ENCODE measurements at places on chromosomes 16 and 17. TPM values are rescaled to one million over a fixed set of nuclear protein-coding genes. Genes with fewer than 3 reads are reported as not detected.

The HLF gene
- 0.32 TPM for total RNA-seq

The ADAD2 gene
- total RNA-seq: not detected

The ZNF19 gene
- 9.3 TPM for total RNA-seq

DNA sequence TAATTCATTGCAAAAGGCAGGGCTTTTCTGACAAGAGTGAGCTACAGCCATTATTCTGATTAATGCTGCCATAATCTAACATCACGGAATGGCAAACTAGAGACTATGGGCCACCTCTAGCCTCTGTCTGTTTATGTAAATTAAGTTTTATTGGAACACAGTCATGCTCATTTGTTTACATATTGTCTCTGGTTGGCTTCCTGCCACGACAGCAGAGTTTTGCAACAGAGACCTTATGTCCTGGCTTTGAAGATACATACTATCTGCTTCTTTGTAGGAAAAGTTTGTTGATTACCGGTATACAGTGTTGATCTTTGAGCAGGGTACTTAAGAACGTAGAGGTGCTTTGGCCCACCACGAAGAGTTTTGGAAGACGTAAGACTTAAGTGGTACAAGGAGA lies 715.9 kb upstream of the RBFOX1 start:
- no peak overlapping the region for H3K27ac ChIP-seq
- no peak for DNase-seq
- H3K36me3 ChIP-seq: peaks cover 10% of the 10 kb centered on the region
- H3K4me1 ChIP-seq: no peaks in the 10 kb centered on the region
- peaks cover 2% of the 10 kb centered on the region for H3K27me3 ChIP-seq
- H3K4me3 ChIP-seq: no peak overlapping the region

- no peak for DNase-seq
- H3K27me3 ChIP-seq: peaks cover 2% of the 10 kb centered on the region
- no peaks in the 10 kb centered on the region for H3K36me3 ChIP-seq
- no peak overlapping the region for H3K27ac ChIP-seq
These were observed 79.6 kb upstream of the ATP2A3 start for GRCh38 chr17:4043862-4044261.

DNA sequence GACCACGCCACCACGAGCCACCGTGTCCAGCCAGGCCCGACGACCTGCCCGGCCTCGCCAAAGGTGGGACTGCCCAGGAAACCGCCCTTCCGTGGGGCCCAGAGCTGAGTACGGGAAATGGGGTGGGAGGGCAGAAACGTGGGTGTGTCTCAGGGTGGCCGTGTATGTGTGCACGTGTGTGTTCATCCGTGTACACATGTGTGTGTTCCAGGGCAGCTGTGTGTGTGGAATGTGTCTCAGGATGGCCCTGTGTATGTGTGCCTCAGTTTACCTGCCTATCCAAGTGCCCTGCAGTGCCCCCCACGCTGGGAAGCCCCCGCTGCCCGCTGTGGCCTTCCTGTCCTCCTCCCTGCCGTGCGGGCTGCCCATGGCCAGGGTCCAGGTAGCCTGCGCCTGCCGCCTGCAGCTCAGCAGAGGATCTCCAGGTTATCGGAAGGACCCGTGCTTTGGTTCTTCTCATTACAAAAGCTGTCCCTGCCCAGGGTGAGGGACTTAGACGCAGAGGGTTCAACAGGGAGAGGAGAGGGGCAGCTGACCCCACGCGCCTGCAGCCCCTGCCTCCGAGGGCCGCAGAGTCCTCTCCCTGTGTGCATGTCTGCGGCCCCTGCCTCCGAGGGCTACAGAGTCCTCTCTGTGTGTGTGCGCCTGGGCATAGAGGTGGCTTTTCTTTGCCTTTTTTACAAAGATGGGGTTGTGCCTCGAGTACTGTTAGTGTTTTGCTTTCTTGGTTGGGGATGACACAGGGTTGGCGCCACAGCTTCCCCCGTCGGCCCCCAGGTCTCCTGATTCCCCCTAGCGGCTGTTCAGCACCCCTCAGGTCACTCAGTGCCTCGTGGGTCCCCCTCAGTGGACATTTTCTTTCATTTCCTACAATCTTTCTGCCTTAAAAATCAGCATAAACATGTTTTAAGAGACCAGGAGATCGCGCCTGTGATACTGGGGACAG lies 23.6 kb downstream of the ZNF469 start:
- peaks cover 4% of the 10 kb centered on the region for H3K4me1 ChIP-seq
- H3K4me3 ChIP-seq: no peak overlapping the region
- H3K36me3 ChIP-seq: no peaks in the 10 kb centered on the region
- no peak overlapping the region for H3K27ac ChIP-seq
- DNase-seq: no peak

DNA sequence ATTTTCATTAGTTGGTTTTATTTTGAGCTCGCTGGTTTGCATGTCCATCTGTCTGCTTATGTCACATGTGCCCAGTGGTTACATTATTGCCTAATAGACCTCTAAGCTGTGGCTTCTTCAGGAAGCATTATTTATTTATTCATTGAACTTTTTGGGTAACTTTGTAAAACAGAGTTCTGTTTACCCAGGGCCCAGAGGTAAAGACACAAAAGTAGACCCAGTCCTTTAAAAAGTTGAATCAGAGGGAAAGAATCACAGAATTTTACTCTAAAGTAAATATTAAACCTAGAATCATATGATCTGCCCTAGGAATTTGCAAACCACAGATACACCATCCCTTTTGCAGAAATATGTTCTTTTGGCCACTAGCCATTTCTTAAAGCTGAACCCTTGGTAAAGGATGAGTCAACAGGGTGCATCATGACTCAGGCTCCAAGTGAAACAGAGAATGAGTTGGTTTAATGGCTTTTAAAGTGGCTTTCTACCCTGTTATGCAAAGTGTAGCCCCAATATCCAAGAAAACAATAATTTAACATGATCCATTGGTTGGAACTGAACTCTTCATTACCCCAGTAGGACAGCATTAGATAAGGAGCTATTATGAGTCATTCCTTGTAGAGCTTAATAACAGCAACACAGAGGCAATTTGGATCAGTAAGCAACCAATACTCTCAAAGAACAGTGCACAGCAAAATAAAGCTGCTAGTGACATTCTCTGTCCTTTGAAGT lies 236.3 kb downstream of the KCNJ2 start:
- no peak overlapping the region for H3K4me3 ChIP-seq
- no peaks in the 10 kb centered on the region for H3K27me3 ChIP-seq
- DNase-seq: no peak
- peaks cover 3% of the 10 kb centered on the region for H3K4me1 ChIP-seq

DNA sequence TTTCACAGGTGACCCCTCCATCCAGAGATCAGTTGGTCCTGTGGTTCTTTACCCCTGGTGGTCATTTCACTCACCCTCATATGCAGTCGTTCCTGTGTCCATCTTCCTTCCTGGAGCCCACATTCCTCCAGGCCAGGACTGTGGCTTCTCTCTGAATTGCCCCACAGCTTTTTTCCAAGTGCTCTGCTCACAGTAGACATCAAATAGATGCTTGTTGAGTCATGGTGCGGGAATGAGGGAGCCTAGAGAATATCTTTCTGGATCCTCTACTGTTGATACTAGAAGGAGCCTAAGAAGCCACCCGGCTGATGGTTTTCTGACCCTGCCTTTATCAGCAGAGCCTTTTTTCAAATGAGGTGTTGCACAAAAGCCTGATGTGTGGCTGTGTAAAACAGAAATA lies 10.4 kb downstream of the USB1 start:
- H3K36me3 ChIP-seq: peaks cover 8% of the 10 kb centered on the region
- no peak overlapping the region for H3K4me3 ChIP-seq
- no peak overlapping the region for H3K27ac ChIP-seq
- peaks cover 12% of the 10 kb centered on the region for H3K4me1 ChIP-seq
- peaks cover 2% of the 10 kb centered on the region for H3K27me3 ChIP-seq
- DNase-seq: no peak

DNA sequence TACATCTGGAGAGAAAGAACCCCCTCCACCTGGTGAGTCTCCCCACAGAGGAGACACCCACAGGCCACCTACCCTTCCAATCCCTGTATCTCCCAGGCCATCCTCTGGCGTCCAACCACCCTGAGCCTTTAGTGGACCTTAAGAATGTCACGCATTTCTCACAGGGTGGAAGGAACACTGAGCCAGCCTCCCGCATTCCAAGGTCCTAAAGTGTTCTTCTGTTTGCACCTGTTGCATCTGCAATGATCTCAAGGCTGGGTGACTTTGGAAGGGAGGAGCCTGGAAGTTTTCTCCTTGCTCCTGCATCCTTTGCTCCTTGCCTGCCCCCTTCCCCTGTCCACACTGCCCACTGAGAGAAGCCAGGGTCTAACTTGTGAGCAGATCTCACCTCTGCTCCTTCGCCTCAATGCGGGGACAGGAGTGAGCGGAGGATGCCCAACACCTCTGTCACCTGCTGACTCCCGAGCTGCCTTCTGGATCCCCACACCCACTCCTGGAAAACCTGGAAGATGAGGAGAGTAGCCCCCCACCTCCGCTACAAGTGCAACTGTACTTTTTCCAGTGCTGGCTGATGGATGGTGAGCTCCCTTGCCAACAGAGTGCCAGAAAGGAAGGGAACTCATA lies 3.7 kb downstream of the CHST5 start:
- H3K27ac ChIP-seq: no peak overlapping the region
- no peak for DNase-seq
- no peak overlapping the region for H3K4me3 ChIP-seq

Measured in glutamatergic neuron (in vitro differentiated cells).